ENCODE measurements at places on chromosomes 3 and 15.

- no peak for DNase-seq
These were observed 2.0 kb upstream of the PTH1R start for GRCh38 chr3:46875560-46875959.

DNA sequence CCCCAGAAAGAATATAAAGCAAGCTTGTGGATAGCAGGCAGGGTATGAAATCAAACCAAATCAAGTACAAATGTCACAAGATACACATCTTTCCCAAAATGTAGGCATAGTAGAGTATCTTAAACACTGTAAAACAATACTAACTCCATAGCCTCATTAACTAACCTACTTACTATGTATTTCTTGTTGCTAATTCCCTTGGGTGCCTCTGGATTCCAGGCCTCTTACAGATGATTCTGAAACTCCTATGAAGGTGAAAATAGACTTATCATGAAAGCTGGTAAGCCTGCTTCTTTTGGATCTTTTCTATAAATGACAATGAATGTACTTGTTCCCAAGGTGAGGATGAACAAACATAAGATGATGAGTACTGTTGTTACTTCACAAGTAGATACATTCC is 93.8 kb downstream of the FRMD5 start:
- no peak for DNase-seq

DNA sequence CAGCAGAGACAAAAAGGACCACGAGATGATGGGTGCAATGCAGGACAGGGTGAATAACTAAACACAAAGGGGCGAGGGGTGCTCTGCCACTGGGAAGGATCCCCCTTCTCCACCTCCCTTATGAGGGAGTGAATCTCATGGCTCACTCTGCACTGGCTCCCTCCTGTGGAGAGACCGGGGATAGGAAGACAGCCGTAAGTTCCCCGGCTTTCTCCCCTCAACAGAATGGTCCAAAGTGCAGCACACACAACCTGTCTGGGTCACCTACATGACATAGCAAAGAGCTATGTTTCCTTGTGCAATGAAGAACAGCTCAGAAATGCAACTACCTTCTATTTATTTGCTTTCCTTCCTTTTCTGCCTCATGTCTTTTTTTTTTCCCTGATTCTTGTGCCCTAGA is 7.8 kb upstream of the ACSBG1 start:
- peak; percentile 43 for DNase-seq

DNA sequence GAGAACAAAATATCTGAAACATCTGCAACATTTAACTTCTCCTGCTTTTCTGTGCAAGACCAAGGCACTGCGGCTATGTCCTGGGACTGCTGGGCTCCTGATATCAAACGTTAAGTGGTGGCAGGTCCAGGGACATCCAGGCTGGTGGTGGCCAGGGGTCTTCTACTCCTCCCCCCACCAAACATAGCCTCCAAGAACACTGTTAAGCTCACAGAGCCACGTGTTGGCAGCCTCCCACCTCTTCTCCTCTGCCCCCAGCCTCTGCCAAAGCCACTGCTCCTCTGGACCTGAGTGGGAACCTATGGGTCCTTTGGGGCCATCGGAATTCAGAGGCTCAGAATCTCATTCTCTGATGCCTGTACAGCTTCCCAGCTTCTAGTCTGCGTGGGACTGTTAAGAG is 325.7 kb downstream of the ARRDC4 start:
- DNase-seq, result no peak

DNA sequence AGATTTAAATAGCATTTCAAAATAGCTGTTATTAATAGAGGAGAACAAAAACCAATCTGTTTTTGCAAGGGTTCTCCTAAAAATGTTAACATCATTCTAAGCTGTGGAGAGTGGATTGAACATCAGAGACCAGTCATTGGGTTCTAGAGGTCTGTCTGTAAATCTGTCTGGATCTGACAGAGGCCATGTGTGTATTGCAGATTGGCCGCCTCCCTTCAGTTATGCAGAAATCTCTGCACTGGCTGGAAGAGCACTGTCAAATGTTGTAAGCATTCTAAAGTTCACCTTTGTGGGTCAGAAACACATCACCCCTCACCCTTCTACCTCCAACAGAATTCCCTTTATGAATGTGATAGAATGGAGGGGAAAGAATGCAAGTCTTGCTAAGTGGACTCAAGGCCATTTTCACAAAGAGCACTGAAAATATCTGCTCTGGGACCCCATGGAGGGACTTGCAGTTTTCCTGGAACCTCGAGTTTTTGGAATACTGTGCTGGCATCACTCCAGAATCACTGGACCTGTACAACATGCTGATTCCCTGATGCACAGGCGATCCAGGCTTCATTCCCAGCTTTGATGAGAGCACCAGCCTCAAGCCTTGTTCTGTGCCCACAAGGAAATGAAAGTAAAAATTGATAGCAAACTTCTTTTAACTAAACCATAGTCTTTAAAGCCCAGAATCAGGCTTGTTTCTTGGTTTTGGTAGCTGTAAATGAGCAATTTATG is 8.4 kb downstream of the FAM81A start:
- DNase-seq, result no peak

All from activated naive CD4-positive, alpha-beta T cell treated with anti-CD3 and anti-CD28 coated beads for 36 hours (primary cell).